Hematopoietic multipotent progenitor cell treated with erythropoietin and hydrocortisone succinate and interleukin-3 and kit ligand, for 4 days (in vitro differentiated cells): ENCODE measurements at places on chromosomes 4 and X.

DNA sequence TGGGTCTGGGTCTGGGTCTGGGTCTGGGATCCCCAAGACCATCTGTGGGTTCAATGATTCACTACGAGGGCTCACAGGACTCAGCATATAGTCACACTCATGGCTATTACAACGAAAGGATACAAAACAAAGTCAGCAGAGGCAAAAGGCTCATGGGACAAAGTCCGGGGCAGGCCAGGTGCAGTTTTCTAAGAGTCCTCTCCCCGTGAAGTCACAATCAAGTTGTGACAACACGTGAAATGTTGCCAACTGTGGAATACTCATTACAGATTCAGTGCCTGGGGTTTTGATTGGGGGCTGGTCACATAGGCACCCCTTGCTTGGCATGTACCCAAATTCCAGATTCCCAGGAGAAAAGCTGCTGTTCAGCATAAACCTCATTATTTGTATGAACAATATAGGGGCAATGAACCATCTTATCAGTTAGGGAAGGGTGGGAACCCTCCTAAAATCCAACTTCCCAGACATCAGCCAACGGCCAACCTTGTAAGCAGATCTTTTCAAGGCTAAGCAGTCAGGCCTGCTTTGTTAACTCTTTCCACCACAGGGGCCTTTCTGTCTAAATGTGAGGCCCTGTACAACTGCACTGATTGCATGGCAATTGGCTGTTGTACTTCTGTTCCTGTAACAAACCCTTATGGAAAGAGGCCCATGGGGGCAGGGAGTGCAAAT is 58.2 kb upstream of the DIPK2B start:
- no peak for DNase-seq

- no peak for DNase-seq
Observed at GRCh38 chrX:124280294-124280902, 52.1 kb upstream of the TEX13D start.

GRCh38 chrX:112672788-112673560 is 6.8 kb downstream of the LHFPL1 start:
- no peak for DNase-seq

GRCh38 chrX:133308499-133308897 is 90.3 kb upstream of the TFDP3 start:
- DNase-seq, result no peak

DNA sequence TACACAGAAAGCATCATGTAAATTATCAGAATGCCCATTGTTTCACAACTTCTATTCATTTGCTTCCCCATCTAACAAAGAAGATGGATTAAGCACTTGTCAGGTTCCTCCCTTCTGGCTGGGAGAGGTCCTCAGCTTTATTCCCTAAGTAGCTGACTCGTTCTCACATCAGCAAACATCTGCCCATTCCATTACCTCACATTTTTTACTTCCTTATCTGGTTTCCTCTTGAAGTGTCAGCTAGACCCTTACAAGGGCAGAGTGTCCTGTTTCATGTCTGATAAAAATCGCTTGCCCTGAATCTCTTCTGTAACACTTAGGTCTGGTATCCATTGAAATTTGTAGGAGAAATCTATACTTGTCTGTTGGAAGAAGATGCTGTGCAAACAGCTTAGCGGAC is 34.7 kb downstream of the TMPRSS11A start:
- DNase-seq, result peak; percentile 63

- no peak for DNase-seq
Observed at GRCh38 chrX:107574054-107574683, 54.1 kb upstream of the PRPS1 start.

DNA sequence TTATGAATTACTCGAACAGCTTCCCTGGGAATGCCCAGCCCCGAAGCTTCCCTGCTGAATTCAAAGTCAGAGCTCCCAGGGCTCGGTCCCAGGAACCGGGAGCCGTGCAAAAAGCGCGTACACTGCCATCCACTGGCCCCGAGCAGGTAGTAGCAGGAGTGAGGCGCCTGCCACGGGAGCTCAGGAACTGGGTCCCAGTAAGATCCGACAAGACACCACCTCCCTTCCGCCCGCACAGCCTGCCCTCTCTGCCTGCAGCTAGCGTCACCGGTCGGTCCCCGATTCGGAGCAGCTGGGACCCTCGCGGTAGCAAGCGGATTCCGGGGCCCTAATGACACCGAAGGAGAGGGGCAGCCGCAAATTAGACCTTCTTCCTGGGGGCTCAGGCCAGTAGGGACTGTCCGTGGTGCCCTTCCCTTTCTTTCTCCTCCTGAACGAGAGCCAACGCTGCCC is 1.2 kb downstream of the CORIN start:
- peak; percentile 78 for DNase-seq

DNA sequence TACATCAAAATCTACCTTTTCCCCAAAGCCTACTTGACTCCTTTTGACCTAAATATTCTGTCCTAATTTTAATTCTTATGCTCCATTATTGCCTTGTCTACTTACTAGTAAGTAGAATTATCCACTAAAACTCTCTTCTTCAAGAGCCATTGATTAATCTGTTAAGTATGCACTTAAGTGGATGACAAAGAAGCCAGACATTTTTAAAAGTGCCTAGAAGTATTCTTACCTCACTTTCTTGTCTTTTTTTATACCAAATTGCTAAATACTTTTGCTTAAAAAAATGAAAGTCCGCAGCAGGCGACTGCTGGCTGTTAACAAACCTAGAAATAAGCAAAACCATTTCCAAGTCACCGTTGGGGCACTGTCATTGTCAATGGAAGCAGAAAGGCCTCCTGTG is 20.1 kb upstream of the FRMPD4 start:
- no peak for DNase-seq

DNA sequence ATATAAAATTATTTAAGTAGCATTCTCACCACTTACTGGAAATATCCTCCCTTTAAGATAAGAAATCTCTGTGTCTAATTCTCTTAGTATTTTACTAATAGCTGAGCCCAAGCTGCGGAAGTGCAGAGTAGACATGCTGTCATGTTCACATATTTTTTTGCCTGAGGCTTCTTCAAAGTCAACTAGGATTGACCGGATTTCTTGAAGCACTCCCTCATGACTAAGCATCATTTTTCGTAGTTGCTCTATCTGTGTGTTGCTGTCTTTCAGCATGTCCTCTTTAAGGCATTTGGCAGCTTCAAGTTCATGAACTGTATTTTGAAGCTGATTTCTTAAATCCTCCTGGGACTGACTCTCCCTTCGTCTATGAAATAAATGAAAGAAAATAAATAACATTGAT is 36.9 kb downstream of the CCDC158 start:
- DNase-seq, result no peak

GRCh38 chr4:112884406-112884805 is 165.0 kb upstream of the ANK2 start:
- DNase-seq, result no peak

GRCh38 chrX:136273986-136274385 is 22.8 kb upstream of the MAP7D3 start:
- DNase-seq, result no peak

GRCh38 chr4:104907074-104907649 is 239.5 kb upstream of the TET2 start:
- DNase-seq, result no peak

GRCh38 chrX:47562615-47563243 is 1.7 kb downstream of the ARAF start:
- peak; percentile 67 for DNase-seq

DNA sequence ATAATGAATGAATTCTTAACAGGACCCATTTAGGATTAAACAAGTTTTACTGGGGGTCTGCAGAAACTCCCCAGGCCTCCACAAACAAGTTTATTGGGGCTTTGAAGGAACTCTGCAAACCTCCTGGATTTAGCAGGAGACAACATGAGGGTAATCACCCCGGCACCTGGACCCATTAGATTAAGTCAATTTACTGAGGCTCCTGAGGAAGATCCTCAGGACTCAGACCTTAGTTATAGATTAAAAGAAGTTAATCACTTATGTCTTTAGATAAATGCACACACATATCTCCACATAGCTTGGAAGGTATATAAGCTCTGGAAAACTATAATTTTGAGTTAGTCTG is 29.4 kb downstream of the XG start:
- DNase-seq, result no peak

DNA sequence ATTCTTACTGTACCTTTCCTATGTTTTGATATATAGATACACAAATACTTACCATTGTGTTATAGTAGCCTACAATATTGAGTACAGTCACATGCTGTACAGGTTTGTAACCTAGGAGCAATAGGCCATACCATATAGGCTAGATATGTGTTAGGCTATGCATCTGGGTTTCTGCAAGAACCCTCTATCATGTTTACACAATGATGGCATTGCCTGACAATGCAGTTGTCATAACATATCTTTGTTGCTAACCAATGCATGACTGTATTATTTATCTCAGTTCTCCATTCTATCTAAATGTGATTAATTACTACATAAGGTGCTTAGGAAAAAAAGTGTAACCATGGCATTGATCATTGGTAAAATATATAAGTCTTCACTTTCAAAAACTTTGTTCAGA is 10.0 kb upstream of the SPCS3 start:
- no peak for DNase-seq

- peak; percentile 45 for DNase-seq
Observed at GRCh38 chr4:53601251-53601764, 10.0 kb upstream of the LNX1 start.

- DNase-seq, result no peak
Observed at GRCh38 chr4:74608151-74608949, 163.4 kb downstream of the AREG start.

GRCh38 chrX:102765217-102765616 is 44.7 kb downstream of the GPRASP3 start:
- no peak for DNase-seq

- DNase-seq, result no peak
Observed at GRCh38 chr4:153067376-153067775, 131.3 kb downstream of the FHDC1 start.
